ENCODE measurements at places on chromosomes 2 and 18.

GRCh38 chr2:40202798-40203400, 249.0 kb downstream of the SLC8A1 start:
- DNase-seq, result peak; percentile 30
- H3K36me3 ChIP-seq, result no peaks in the 10 kb centered on the region
- no peaks in the 10 kb centered on the region for H3K27me3 ChIP-seq
- no peak overlapping the region for H3K4me3 ChIP-seq

- peaks cover 12% of the 10 kb centered on the region for H3K4me1 ChIP-seq
- H3K27ac ChIP-seq, result no peak overlapping the region
- peak overlapping the region; percentile 47 for H3K4me3 ChIP-seq
Observed at GRCh38 chr2:70767079-70767698, 811 bp downstream of the ADD2 start.

GRCh38 chr2:217660423-217660822, 342.4 kb downstream of the TNS1 start:
- peaks cover 4% of the 10 kb centered on the region for H3K27me3 ChIP-seq
- H3K27ac ChIP-seq, result no peak overlapping the region
- H3K4me3 ChIP-seq, result no peak overlapping the region
- DNase-seq, result no peak

DNA sequence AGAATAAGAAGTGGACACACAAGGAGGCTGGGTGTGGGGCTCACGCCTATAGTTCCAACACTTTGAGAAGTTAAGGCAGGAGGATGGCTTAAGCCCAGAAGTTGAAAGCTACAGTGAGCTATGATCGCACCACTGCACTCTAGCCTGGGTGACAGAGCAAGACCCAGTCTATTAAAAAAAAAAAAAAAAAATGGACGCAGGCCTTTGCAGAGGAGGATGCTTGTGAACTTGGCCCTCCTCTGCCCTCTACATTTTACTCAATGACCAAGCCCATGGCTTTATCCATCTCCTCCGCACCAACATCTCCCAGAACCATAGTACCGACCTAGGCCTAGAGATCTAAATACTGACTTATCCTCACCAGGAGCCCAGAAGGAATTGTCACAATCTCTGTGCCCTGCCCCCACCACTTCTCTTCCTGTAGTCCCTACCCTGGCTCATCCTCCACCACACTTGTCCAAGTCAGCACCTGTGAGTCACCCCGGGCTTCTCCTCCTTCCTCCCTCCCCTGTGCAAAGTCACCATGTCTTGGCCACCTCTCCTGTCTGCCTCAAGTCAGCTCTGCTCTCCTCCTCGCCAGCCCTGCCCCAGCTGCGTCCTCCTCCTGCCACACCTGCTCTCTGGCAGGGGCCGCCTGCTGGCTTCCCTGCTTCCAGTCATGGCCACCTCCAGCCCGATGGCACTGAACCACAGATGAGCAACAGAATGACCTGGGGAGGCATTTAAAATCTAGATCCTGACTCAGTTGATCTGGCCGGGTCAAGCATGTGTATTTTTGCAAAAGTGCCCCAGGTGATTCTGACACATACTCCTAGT, 35.8 kb upstream of the ASPRV1 start:
- H3K27ac ChIP-seq, result no peak overlapping the region
- DNase-seq, result no peak
- H3K4me3 ChIP-seq, result no peak overlapping the region
- H3K36me3 ChIP-seq, result peaks cover 20% of the 10 kb centered on the region
- no peaks in the 10 kb centered on the region for H3K27me3 ChIP-seq

DNA sequence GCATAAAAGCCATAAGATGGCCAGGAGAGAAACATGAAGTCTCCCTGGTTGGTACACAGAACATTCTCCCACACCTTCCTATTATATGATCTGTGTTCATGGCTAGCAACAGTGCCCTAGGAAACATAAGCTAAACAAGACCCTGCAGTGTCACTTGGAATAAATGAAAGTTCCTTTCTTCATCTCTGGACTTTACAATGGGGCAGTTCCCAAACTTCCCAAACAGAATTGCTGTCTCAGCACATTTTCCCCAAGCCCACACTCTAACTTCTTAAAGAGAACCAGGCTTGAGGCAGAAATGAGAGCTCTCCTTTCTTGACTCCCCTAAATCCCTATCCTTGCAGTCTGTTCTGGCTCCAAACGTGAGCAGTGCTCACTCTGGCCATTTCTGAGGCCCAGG, 173.2 kb upstream of the CREB1 start:
- no peak overlapping the region for H3K4me3 ChIP-seq
- no peak overlapping the region for H3K27ac ChIP-seq
- no peaks in the 10 kb centered on the region for H3K36me3 ChIP-seq
- no peaks in the 10 kb centered on the region for H3K4me1 ChIP-seq
- peak; percentile 12 for DNase-seq

All from muscle of leg (tissue), 16 donors.